ENCODE measurements at places on chromosomes 3 and 15.

GRCh38 chr3:111961461-111962164 is 17.2 kb upstream of the ABHD10 start:
- DNase-seq = no peak

DNA sequence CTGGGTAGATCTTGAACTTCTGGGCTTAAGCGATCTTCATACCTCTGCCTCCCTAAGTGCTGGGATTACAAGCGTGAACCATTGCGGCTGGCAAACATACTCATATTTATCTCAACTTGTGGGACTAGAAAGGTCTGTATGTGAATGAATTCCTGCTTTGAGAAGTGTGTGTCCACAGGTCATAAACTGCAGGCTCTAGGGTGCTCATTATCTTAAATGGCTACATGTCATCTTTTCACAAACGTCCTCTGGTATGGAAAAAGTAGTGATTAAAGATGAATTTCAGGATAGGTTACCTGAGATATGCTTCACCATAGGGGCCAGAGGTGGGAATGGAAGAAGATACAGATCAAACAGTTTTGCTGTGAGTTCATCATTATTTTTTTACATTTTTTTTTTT is 7.8 kb upstream of the HDAC11 start:
- no peak for DNase-seq

GRCh38 chr3:79204351-79204750 is 563.4 kb downstream of the ROBO1 start:
- DNase-seq = no peak

DNA sequence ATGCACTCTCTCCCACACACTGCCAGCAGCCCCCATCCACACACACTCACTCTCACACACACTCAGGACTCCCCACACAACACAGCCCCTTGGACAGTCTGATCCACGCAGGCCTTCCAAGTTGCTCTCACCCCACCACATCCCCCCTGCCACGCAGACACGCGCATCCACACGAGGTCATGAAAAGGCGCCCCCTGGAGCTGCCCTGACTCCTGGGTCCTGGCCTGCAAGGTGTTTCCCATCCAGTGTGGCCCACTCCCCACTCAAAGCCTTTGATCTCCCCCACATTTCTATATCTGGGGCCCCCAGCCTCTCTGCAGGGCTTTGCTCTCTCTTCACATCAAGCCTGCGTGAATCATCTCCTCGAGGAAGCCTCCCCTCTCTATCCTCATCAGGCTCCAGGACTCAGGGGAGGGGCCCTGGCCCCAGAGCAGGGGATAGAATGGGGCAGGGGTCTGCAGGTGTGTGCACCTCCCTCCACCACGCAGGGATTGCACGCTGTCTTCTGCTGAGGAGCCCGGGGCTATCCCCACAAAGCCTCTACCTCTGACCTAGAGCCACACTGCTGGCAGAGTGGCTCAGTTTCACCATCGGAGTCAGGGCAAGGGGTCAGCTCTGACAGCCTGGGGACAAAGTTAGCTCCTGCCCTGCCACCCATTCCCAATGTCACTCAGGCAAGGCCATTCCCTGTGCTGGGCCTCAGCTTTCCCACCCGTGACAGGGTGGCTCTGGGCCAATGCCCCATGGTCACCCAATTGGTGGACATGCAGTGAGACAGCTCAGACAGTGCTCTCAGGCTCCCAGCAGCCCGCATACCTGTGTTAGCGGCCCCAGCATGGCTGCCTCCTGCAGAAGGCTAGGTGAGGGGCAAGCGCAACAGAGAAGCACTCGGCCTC is 6.4 kb downstream of the MYL3 start:
- no peak for DNase-seq

DNA sequence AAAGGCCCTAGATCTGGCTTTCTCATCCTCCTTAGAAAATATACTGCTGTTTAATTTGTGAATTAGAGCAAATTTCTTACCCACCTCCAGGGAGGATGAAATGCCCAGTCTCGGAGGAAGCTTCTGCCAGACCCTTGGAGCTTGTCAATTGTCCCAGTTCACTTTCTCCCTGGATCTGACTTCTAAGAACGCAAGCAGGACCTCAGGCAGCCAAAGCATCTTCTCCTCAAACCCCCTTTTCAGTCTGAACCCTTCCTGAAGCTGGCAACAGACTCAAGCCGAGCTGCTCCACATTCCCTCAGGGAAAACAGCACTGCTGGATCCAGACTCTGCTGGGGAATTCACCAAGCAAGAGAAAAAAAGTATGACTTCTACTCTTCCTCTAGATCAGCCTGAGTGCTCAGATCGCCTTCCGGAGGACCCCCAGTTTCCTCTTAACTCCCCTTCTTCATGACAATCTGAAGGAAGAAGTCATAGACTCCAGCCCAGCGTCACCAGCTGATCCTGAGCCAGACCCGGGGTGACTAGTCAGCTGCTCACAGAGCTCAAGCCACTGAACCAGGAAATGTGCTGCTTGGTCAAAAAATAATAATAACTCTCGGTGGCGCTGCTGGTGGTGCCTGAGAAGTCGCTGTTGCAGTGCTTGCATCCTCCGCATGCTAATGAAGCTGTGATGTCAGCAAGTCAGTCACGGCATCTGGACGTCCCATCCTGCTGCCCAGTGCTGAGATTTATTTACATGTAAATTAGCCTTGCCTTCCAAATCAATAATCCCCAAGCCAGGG is at the start of gene PRICKLE2:
Gene PRICKLE2 (minus strand): TSS at position 641 of the 785 bp plus-strand sequence. CDS start 26,539 bp downstream, outside the sequence.
- DNase-seq = no peak

GRCh38 chr3:110343945-110344344 is 727.7 kb upstream of the NECTIN3 start:
- no peak for DNase-seq

- DNase-seq = no peak
These were observed 75.8 kb downstream of the ZPLD1 start for GRCh38 chr3:102510663-102511062.

DNA sequence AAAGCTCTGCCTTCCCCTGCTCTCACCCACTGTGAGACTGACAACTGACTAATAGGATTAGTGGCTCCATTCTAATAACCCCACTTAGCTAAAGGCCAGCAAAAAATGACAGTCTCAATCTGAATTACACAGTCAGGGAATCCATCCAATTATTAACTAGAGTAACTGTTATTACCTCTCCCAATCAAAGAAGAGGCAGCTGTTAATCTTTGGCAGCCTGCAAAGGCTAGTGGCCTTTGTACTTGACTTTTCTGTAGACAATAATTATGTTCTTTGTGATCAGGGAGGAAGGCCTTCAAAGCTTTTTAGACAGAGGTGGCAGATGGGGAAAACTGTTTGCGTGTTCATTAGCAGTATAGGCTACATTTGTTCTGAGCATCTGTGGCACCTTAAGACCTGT is 177.7 kb downstream of the ISL2 start:
- DNase-seq = no peak

DNA sequence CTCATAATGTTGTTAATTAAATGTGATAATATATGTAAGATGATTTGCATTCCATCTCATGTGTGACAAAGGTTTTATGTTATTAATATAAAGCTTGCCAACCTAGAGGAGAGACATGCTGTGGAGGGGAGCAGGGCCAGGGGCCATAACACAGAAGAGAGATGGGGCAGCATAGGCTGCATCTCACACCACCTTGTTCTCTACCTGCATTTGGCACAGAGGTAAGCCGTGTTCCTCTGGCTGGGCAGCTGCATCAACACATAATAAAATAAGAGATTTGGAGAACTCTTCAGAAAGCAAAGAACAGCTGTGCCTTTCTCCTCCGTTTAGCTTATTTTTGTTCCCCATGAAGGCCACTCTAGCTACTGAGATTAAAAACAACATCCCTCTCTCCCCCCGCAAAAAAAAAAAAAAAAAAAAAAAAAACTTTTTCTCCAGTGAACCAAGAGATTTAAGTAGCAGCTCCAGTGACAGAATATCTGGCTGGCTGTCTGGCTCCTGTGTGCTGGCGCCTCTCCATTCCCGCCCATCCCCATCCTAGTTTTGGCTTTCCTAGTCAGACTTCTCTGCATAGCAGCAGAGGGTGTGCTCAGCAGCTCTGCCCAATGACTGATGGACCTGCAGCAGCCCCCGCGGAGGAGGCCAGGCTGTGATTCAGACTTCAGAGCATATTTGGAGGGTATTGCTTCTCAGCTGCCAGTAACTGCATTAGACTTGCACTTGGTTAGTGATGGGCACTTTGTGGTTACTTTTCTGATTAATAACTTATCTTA is 52.2 kb upstream of the STXBP5L start:
- DNase-seq = no peak

GRCh38 chr15:97386940-97387339 is 573.6 kb upstream of the ARRDC4 start:
- DNase-seq = no peak

DNA sequence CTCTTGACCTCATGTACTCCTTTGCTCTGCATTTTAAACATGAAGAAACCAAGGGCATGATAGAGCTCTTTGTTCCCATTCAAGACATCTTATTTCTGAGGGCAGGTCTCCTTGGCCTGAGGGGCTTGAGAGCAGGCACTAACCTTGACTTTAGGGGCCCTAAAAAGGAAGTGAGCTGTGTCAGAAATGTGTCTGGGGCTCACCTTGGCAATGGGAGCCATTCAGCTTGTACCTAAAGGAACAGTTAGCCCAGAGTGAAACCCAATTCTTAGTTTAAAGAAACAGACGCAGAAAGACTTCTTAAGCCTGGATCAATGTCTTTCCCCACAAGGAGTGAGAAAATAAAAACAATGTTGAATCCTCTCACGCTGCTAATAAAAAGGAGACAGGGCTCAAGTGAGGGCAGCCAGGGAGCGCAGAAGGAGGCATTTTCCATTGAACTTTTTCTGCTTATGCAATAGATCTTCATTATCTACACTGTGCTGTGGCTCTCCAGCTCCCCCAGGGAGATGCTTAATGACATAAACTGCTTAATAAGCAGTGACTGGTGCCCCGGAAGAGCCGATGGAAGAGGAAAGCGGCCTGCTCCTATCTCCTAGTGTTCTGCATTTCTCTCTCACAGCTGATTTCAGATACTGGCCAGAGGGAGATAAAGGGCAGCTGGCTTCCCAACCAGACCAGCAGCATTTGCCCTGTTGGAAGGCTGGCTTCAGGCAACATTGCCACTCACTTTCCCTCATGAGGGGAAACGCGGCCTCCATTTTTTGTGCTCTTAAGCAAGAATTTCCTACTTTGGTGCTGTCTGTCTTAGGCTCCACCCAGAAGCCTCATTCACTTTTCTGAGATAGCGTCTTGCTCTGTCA is 152.0 kb downstream of the OPA1 start:
- DNase-seq = peak; percentile 93

GRCh38 chr15:69154684-69155083 is 5.8 kb upstream of the GLCE start:
- no peak for DNase-seq

DNA sequence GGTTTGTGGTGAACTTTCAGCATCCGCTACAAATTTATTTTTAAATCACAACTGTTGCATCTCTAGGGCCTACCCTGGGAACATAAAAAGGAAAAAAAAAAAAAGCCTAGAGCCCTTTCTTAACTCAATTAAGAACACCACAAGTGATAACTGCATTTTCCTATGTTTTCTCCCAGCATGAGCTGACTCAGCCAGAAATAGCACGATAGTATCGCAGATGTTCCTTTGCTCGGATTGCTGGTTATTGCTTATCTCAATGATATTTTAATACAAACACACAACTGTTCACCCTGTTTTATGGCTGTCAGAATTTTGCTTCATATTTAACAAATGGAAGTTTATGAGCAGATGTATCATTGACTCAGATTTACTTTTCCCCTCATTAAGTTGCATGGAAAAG is 251.8 kb upstream of the SUCLG2 start:
- DNase-seq = no peak

GRCh38 chr3:43676441-43676840 is 14.3 kb upstream of the ABHD5 start:
- DNase-seq = no peak

- DNase-seq = no peak
These were observed 36.3 kb downstream of the SRGAP3 start for GRCh38 chr3:9213019-9213634.

GRCh38 chr15:94026458-94027304 is 204.7 kb upstream of the MCTP2 start:
- no peak for DNase-seq

DNA sequence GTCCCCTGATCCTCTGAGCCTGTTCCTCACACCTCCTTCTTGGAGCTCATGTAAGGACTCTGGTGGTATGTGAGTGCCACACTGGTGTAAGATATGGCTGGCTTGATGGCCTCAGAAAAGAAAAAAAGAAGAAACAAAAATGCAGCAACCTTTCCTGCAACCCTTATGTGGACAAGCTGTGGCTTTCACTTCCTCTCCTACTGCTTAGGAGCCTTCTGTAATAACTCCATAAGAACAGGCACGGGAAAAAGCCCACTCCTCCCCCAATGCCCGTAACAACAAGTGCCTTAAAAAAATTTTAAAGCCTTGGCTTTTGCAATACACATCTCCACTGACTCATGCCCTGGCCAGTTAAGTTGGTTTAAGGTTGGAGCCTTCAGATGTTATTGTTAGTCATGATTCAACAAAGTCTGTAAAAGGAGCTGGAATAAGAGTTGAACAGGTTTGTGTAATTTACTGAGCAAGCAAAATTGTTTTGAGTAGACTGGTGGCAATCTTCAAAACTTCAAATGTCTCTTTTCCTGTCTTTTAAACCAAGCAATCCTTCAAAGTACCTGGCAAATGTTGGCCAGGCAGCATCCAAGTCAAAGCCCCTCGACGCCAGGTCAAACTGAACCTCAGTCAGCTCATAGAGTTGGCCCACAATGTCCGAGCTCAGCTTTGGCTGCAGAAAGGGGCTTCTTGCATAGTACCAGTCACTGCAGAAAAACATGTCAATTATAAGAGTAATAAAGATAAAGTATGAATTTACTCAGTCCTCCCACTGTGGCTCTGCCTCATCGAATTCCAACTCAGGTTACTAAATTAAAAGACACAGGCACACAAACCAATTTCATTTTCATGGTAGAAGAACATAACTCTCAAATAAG is 22.9 kb downstream of the FYCO1 start:
- DNase-seq = no peak

- DNase-seq = no peak
These were observed 84.6 kb upstream of the ARHGEF3 start for GRCh38 chr3:56886314-56886713.

GRCh38 chr3:65412588-65412987 is 626.1 kb downstream of the MAGI1 start:
- no peak for DNase-seq

GRCh38 chr3:74546426-74546825 is 68.0 kb downstream of the CNTN3 start:
- DNase-seq = no peak

- DNase-seq = no peak
These were observed 1272.9 kb downstream of the ROBO1 start for GRCh38 chr3:78494851-78495250.

GRCh38 chr3:52792961-52793695 is 1.5 kb upstream of the ITIH3 start:
- no peak for DNase-seq

DNA sequence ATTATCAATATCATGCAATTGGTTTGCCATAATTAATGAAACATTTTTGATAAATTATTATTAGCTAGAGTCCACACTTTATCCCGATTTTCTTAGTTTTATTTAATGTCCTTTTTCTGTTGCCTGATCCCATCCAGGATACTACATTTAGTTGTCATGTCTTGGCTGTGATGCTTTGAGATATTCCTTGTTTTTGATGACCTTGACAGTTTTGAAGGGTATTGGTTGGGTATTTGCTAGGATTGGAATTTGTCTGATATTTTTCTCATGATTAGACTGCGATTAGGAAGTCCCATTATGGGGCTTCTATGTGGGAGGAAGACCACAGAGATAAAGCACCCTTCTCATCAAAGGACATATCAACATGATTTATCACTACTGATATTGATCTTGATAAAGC is 43.0 kb downstream of the CGNL1 start:
- no peak for DNase-seq

GRCh38 chr15:27993996-27994780 is 104.9 kb downstream of the OCA2 start:
- no peak for DNase-seq

Data from SK-N-MC (cell line).